ENCODE measurements at places on chromosomes 6 and 20.

DNA sequence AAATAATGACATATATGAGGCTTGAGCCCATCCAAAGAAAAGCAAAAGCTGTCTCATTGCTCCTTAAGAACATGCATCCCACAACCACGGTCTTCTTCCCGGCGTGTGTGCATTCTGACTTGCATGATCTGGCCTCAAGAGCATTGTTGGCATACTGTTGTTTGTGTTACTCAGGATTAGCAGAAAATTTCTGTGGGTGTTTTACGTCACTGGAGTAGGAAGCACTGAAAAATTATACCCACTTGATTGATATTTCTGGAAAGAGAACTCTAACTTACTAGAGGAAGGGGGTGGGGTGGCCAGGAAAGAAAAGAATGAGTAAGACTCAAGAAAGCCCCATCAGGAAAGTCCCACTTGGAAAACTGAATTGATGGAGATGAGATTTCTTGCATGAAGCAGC is 326.2 kb upstream of the PRDM1 start:
- no peak for DNase-seq

DNA sequence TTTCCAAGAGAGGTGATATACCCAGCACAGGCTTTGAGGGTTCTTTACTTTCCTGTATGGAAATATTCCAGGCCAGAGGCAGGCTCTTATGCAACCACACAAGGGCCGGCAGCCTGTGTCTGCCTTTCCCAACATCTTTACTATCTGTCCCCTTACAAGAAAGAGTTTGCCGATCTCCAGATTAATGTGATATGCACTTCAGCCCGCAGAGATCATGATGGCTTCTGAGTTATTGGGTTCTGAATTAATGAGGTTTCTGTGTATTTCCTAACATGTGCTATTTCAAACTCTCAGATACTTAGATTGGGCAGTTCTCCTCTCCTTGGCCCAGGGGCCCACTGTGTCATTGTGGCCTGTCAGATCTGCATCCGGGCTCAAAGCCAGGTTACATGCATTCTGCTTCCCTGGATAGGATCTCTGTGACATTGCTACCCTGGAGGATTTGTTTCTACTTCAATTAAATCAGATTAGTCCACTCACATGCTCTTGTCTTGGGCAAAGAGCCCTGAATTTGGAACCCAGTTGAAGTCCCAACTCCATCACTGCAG is 56.6 kb downstream of the TGM2 start:
- no peak for DNase-seq

DNA sequence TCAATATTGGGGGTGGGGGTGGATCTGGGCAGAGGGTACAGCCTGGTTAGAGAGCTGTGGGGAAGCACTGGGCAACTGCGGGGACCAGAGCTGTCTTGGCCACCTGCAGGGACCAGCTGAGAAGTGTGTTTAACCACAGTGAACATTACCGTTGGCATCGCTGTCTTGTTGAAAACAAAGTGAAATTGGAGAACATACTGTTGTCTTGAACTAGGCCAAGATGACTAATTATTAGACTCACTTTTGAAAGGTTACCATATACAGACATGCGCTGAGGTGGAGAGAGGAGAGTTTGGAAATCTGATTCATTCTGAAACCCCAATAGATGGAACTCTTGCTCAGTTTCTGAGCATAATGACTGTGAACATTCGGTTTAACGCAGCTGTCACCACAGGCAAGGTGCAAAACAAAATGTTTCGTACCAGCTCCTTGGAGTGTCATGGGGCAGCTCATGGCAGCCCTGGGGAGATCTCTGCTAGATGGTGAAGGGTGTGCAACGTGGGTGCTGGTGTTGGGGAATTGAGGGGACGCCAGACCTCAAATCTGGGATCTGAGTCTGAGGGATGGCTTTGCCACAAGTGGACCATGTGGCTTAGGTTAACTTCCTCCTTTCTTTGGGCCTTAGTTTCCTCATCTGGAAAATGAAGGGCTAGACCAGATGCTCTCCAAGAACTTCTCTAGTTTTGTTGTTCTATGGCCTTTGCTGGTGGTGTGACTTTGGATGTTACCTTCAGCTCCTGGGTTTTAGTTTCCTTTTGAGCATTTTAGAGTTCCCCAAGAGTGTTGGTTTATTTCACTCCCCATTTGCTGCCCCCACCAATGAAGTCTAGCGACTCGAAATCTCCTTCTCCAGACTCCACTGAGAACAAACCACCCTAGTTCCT is 24.6 kb upstream of the GTSF1L start:
- DNase-seq = no peak

- DNase-seq = no peak
Measured at GRCh38 chr6:105384004-105384403, 18.9 kb downstream of the PREP start.

GRCh38 chr6:30885481-30885998 is 1.2 kb downstream of the DDR1 start:
- DNase-seq = no peak

- DNase-seq = no peak
Measured at GRCh38 chr6:64224819-64225218, 589.2 kb downstream of the PHF3 start.

DNA sequence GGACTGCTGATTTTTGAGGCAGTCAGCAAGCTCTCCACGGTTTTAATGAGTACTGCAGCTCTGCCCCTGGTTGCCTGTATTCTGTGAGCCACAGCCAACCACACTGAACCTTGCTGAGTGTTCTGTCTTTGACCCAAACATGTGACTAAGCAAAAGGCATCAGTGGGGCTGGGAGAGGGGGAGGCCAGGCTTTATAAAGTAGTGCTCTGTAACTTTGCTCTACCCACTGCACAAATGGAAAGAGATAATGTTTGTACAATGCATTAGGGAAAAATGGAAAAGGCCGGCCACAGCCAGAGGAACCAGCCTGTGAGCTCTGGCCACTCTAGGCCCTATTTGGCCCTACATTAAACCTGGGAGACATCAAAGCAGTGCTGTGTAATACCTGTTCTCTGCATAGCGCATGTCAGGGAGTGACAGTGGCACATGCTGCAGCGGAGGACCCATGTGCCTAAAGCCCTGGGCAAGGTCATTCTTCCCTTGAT is 22.0 kb downstream of the KLHL31 start:
- no peak for DNase-seq

GRCh38 chr6:109009236-109009961 is 85.2 kb downstream of the SESN1 start:
- peak; percentile 69 for DNase-seq

DNA sequence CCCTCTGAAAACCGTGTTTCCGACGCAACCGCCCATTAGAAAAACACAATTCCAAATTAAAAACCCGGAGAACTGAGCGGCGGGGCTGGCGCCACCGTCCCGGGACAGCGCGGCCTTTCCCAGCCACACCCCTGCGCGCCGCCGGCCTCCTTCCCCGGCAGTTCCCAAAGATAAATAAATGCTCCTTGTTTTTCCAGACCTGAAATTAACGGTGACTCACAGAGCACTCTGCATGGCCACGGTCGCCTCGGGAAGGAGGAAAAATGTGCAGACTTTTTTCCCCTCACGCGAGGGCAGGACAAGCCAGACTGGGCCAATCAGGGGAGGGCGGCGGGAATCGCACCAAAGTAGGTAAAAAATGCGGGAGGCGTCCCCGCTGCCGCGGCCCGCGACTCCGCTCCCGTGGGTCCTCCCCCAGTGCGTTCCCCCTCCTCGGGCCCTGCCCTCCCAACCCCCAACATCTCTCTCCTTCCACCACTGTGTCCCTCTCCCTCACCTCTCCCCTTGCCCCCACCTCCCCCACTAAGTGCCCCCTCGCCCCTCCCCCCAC is 828 bp upstream of the DSTN start:
- DNase-seq = no peak

DNA sequence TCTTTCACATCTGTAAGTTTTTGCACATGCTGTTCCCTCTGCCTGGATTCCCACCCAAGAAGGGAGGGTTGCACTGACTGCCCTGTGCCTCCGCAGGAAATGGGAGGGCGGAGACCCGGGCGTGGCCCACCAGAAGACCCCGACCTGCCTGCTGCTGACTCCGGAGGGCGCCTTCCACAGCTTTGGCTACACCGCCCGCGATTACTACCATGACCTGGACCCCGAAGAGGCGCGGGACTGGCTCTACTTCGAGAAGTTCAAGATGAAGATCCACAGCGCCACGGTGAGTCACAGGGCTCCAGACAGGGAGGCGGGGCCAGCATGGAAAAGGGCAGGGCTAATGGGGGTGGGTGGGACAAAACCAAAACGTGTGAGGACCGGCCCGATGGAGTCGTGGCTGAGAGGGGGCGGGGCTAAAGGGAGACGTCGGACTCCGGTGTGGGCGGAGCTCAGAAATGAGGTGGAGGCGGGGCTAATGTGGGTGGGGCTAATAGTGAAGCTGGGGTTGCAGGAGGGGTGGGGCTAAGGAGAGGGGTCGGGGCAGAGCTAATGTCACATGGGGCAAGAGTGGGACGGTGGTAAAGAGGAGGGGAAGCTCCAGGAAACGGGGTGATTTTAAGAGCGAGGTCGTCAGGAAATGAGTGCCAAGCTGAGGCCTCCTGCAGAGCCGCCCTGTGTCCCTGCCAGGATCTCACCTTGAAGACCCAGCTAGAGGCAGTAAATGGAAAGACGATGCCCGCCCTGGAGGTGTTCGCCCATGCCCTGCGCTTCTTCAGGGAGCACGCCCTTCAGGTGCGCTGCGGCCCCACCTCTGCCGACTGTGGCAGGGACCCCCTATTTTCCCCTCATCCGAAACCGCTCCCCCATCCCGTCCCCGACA is 12.6 kb downstream of the HSPA12B start:
- peak; percentile 42 for DNase-seq

- no peak for DNase-seq
Measured at GRCh38 chr20:18176318-18176785, 38.7 kb downstream of the KAT14 start.

- no peak for DNase-seq
Measured at GRCh38 chr20:22601361-22602141, 17.2 kb upstream of the FOXA2 start.

- DNase-seq = no peak
Measured at GRCh38 chr6:131995917-131996316, 44.7 kb upstream of the CCN2 start.

DNA sequence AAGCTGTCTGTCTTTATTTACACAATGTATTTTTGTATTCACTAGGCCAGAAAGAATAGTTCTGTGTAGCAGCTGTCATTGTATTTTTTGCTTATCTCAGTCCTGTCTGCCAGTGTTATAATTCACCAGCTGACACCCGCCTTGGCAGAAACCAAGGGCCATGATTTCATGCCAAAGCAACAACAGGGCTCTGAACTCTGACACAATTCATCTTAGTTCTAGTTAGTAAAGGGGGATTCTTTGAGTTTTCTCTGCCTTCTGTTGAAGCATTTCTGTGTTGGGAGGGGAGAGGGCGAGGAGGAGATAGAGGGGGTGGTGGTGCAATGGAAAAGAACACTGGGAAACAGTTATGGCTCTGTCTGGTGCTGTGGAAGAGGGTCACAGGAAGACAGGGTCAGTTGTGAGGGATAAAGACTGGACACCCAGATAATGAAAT is 684.6 kb upstream of the MARCKS start:
- DNase-seq = no peak

DNA sequence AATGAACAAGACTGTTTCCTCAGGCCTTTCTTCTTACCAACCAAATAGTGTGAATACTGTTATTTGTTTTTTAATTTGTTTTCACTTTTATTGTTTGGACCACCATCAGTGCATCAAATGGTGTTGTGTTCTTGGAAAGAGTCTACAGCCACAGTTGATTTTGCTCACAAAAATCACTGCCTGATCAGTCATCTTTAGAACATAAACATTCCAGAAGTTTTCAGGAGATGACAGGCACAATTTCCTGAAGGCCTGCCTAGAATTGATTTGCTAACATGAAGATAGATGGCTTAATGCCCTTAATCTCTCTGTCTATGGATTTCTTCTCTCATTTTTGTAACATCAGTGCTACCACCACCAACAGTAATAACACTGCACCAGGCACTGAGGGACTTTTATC is 13.5 kb downstream of the IL22RA2 start:
- no peak for DNase-seq

- DNase-seq = no peak
Measured at GRCh38 chr6:50270415-50270814, 220.7 kb upstream of the DEFB112 start.

DNA sequence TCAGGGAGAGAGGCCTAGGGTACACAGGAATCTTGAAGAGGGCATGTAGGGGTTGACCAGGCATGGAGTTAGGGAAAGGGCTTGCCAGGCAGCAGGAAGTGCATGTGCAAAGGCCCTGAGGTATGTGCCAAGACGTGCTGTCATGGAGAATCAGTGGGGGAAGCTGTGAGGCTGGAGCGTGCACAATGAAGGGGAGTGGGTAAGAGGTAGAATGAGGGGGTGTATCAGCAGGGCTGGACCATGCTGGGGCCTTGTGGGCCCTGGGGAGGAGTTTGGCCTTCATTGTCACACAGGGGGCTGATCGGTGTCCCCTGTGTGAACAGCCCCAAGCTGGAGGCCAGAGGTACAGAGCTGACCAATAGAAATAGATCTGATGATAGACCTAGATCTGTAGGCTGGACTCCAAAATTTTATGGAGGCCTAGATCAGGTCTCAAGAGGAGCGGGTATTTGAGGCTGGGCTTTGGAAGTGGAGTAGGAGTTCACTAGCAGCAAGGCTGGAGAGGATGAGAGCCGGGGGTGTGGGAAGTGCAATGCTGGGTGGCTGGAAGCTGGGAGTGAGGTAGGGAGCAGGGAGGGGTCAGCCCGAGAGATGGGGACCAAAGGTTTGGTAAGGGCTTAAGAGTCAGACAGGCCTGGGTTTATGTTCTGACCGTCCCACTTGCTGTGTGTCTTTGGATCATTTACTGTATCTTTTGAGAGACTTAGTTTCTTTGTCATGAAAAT is 3.0 kb downstream of the SRC start:
- DNase-seq = no peak

DNA sequence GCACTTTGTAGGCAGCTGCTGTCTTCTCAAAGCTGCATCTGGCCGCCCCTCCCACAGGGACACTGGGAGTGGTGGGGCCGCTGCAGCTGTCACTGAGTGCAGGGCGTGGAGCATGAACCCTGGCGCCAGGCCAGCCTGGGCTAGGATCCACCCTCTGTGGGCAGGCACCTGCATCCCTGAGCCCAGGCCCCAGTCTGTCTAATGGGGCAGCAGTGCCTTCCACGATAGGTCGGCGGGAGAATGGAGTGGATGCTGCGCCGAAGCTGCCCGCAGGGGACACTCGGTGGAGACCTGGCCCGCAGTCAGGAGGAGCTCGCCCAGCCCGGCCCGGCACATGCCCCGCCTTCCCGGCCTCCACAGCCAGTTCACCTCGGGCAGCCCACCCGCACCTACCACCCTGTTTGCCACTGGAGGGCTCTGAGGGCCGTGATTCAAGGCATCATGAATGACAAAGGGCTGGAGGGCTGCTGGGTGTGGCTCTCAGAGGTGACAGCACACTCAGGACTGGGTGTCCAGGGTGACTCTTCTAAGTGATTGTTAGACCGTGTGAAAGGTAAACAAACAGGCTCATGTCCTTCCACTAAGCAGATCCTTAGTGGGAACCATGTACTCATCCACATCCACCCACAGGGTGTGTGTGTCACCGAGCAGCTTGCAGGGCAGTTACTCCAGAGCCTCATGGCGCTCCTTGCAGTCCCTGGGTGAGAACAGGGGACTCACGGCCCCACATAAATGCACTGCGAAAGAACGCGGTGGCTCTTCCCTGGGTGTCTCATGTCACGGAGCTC is 133.9 kb downstream of the AGPAT4 start:
- DNase-seq = no peak

- DNase-seq = no peak
Measured at GRCh38 chr6:37540390-37540789, 40.7 kb upstream of the CCDC167 start.

GRCh38 chr20:25117990-25118389 is 36.0 kb upstream of the VSX1 start:
- DNase-seq = no peak

All from activated CD8-positive, alpha-beta memory T cell treated with anti-CD3 and anti-CD28 coated beads for 1 hour (primary cell).